Suprapubic skin (tissue), 4 donors: ENCODE measurements at places on chromosomes 6 and 20.

DNA sequence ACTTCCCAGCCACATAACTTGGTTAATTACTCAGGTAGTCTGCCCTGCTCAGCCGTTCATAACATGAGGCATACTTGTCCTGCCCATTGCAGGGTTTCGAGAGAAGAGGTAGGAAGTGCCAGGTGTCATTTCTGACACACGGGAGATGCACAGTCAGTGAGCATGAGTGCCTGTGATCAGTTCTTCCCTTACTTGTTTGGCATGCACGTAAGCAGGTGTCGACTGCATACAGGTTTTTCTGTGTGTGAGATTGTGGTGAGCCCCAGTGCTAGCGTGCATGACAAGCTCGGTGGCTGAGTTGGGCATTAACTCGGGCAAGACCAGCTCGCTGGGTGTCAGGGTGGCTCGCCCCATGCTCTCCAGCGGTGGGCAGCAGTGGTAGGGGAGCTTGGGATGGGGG, 51.2 kb upstream of the SLC22A1 start:
- DNase-seq = no peak

- no peak for DNase-seq
These were observed 101.9 kb downstream of the TFAP2C start for GRCh38 chr20:56730996-56731395.

- no peak for DNase-seq
These were observed 38.2 kb downstream of the OR2B2 start for GRCh38 chr6:27874016-27874415.

DNA sequence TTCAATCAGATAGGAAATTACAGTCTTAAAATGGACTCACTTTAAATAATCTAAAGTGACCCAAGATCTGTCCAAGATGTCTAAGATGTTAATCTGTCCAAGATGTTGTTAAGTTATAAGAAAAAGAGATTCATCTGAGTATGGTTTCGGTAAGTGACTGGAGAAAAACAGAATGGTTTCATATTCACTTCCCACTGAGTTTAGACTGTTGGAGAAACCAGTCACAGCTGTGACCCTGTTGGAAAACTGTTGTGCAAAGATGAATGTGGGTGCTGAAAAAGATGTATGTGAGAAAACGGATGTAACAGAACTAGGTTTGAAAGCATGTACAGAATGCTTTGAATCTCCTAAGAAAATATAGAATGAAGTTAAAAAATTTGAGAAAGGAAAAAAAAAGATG, 325.9 kb downstream of the COL12A1 start:
- no peak for DNase-seq

GRCh38 chr20:5654557-5654956, 95.6 kb upstream of the SHLD1 start:
- DNase-seq = no peak

DNA sequence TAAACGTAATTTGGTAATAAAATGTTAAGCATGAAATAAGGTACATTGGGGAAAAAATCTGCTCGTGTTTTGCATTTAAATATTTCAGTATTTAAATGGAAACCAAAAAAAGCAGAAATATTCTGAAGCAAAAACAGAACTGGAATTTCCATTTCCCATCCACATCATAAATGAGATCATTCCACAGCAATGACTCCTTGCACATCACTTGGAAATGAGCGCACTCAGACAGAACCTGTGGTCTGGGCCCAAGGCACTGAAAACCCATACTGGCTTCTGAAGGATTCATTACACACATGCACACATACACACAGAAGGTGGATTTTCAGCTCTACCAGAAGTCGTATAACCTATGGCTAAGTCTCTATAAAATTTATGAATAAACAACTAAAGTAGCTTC, 174.8 kb downstream of the IBTK start:
- DNase-seq = no peak

DNA sequence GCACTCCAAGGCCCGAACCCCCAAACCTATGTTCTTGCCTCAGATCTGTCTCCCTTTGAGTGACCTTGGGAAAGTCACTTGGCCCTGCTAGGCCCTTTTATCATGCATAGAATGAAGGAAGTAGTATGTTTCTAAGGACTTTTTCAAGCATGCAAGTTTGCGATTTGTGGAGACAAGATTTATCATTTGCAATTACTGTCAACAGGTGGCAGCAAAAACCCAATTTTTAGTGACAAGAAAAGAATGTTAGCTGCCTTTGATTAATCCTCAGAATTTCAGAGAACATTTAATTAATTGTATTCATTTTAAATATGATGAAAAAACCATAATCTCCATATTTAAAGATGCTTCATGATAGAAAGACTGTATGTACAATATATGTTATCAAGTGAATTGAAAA, 28.3 kb upstream of the PREP start:
- no peak for DNase-seq

DNA sequence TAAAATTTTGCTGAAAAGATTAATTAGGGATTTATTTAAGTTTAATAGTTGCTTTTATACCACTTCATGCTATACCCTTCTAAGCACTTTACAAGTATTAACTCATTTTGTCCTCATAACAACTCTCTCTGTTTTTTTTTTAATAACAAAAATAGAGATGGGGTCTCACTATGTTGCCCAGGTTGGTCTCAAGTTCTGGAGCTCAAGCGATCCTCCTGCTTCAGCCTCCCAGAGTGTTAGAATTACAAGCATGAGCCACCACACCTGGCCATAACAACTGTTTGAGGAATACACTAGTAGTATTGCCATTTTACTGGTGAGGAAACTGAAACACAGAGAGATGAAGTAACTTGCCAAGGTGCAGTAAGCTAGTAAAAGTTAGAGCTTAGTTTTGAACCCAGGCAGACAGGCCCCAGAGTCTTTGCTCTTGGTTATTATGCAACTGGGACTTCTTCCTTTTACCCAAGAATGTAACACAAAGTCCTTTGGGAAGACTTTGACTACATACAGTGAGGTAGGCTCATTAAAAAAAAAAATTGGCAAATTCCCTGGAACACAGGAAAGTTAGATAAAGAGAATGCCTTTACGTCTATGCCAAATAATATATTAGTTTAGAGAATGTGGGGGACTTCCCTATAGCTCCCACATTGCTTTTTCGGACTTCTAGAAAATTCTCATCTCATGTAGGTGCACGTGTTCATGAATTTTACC, 11.4 kb downstream of the ANKS1A start:
- no peak for DNase-seq

- no peak for DNase-seq
These were observed 287.1 kb upstream of the PRDM1 start for GRCh38 chr6:105799056-105799455.

- no peak for DNase-seq
These were observed 81.1 kb downstream of the RIPOR3 start for GRCh38 chr20:50610212-50610718.

DNA sequence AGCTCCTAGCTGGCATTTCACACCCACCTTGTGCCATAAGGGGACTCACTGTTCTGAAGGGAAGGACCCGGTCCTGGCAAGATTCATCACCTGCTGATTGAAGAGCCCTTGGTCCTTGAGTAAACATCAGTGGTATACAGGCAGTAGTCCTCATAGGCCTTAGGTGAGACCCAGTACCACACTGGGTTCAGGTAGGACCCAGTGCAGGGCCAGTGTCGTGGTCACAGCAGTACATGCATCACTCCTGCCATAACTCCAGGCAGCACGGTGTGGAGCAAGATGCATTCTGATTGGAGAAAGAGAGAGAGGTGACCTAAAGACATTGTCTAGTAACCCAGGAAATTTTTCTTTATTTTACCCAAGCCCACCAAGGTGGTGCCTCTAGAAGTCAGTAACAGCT, 49.1 kb upstream of the THBS2 start:
- no peak for DNase-seq

- DNase-seq = no peak
These were observed 443.6 kb downstream of the CDC5L start for GRCh38 chr6:44831002-44831610.

GRCh38 chr20:8320306-8320705, 188.2 kb downstream of the PLCB1 start:
- no peak for DNase-seq

DNA sequence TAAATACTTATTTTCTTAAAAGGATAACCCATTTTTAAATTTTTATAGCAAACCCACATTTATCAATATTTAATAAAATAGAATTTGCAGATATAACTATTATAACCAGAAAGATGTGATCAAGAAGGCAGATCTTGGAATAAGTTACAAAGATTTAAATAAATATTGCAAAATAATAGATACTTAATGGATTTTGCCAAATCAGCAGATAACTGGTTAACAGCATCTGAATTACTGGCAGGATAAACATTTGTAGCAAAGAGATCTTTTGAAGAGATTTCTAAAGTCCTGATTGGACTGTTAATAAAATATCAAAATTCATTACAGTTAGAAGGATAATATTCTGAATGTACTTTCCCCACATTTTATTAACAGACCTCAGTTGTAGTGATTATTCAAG, 144.2 kb downstream of the PDSS2 start:
- no peak for DNase-seq

GRCh38 chr20:59819496-59820203, 113.8 kb downstream of the SYCP2 start:
- no peak for DNase-seq

DNA sequence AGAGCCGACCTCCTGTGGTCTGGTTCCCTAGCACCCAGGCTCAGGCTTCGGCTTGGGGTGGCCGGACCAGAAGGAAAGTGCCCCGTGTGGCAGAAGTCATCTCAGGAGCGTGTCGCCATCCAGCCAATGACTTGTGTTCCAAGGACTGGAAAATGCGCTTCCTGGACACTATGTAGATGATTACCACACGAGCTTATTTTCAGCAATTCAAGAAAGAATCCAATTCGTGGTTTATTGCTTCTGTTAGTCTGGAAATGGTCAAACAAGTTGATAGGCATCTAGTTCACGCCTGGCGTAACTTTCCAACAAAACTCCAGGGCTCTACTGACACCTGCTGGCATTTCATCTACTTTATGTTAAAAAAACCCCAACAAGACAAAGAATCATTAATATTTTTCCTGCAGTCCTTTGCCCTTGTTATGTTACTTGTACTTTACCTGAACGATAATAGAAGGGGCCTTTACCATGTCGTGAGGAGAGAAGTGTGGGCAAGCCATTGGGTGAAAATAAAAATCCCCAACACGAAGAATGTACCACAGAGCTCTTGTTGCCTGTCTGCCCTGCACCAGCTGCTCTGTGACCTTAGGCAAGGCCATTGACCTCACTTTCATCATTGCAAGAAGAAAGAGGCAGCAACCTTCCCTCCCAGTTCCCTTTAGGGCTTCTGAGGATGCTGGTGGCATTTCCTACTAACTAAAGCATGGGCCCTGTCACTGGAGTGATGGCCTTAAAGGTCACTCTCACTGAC, 154.7 kb upstream of the LAMP5 start:
- DNase-seq = peak; percentile 64

- no peak for DNase-seq
These were observed 125.8 kb downstream of the MYB start for GRCh38 chr6:135306740-135307420.

DNA sequence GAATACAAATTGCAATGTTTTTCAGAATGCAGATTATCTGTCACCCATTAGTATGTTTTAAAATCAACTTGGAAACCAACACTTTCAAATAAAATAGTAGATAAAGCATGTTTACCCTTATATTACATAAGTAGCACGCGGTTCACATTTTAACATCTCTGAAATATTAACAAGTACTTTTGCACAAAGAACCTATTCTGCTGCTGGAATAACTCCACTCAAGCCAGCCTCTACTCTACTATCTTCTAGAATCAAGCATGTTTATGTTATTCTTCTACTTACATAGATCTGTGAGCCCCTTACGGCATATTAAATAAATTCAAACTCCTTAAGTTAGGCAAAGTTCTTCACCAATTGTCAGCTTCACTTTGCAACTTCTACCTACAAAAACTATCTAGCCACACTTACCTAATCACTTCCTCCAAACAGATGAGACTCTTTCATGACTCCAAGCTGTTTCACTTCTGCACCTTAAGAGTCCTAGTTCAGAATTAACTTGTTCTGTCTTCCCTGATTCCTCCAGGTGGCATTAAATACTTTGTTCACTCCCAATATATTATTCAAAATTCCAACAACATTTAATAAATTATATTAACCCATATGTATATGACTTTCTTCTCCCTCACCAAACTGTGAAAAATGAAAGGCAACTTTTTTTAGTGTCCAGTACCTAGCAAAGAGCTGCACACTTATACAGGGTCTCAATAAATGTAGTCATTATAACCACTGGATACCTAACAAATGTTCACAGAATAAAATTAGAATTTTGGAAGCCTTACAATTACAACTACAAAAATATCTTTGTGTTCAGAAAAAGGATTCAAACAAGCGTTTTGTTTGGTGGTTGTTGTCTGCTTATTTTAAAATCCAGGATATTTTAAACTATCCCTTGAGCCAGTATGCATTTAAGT, 12.1 kb downstream of the CEP85L start:
- DNase-seq = no peak

GRCh38 chr6:104286641-104287040, 573.1 kb downstream of the HACE1 start:
- no peak for DNase-seq

GRCh38 chr6:1970151-1970561, 275.2 kb downstream of the GMDS start:
- DNase-seq = no peak

- DNase-seq = no peak
These were observed 5.9 kb downstream of the TFAP2B start for GRCh38 chr6:50824552-50824951.

GRCh38 chr6:11586536-11586935, 49.0 kb downstream of the TMEM170B start:
- no peak for DNase-seq

GRCh38 chr20:3364323-3365013, 43.0 kb downstream of the DNAAF9 start:
- DNase-seq = no peak

DNA sequence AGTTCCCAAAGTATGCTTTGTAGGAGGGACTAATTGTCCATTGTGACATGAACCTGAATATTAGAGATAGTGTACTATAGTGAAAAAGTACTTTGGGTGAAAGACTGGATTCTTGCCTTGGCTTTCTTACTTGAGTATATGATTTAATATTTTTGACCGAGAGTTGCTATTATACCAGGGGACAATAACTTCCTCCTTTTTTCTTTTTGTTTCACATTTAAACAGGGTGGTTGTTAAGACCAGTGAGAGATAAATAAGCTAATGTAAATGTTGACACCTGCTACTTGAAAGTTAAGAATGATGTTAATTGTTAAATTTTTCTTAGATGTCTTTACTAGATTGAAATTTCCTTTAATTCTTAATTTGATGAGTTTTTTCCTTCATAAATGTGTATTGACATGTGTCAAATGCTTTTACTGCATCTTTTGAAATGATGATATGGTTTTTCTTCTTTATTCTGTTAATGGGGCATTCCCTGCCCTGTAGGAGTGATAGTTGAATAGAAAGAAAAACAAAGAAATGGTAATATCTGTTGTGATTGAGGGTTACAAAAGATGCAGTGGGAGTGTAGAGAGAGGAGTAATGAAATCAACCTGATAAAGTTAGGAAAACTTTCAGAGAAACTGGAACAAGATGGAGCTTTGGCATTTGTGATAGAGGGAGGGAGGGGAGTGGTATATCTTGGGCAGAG, 48.4 kb downstream of the ZFAND3 start:
- no peak for DNase-seq

GRCh38 chr20:4113615-4114603, 98.6 kb upstream of the RNF24 start:
- no peak for DNase-seq
